ENCODE measurements at places on chromosomes 6 and 20.

DNA sequence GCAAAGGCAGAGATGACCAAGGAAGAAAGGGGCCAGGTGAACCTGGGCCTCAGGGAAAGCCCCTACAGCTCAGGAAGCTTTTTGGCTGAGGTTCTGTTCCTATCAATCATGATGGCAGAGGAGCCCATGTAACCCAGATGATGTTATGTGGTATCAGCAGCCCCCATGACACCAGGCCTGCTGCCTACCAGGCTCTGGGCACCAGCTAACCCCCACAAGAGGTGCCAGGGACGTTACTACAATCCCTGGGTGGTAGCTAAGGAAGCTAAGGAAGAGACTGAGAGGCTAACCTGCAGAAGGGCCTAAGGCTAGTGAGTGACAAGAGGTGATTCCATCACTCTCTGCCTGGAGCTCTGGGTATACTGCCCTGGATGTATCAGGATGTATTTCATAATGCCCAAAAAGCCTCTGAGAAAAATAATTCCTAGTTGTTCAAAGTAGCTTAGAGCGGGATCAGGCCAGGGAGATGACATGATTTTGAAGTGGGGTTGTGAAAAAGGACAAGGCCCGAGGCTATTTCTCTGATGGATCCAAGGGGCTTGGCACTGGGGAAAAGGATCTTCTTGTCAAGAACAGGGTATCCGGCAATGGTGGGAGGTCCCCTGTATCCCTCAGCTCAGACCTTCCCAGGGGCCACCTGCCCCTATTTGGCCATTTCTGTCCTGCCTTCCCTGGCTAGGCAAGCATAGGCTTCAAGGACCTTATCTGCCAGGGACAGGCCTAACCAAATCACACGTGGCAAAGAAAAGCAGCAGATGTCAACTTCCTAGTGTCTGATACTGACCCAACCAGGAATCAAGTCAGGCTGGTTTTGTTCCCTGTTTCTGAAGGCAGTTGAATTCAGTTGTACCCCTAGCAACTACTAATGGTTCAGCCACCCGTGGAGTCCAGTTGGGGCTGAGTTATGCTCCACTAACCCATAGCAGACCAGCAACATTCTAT, 41.3 kb downstream of the PANK2 start:
- no peak for DNase-seq

- no peak for DNase-seq
These were observed 422.5 kb upstream of the RGS17 start for GRCh38 chr6:153553627-153554026.

DNA sequence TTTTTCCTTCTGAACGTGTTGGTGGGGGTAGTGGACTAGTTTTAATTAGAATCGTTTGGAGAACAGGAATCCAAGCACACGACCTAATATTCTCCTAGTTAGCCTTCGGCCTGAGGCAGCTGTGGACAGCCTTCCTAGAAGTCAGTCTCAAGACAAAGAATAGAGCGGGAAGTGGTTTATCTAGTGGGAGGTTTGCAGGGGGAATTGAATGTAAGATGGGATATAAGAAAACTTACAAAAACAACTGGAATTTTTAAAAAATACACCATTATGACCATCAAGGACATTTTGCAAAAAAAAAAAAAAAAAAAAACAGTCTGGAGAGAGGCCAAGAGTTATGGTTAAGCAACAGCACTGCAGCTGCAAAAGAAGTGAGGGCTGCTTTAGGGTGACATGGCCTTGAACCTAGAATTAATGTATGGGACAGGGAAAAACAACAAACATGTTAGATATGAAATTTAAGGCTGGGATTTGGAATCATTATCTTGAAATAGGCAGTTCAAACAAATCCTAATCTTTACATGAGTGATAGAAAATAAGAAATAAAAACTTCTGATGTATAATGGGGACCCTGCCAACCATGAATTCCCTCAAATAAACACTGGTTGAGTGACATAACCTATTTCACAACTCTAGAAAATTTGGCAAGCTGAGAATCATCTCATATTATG, 40.2 kb downstream of the PLAGL1 start:
- no peak for DNase-seq

DNA sequence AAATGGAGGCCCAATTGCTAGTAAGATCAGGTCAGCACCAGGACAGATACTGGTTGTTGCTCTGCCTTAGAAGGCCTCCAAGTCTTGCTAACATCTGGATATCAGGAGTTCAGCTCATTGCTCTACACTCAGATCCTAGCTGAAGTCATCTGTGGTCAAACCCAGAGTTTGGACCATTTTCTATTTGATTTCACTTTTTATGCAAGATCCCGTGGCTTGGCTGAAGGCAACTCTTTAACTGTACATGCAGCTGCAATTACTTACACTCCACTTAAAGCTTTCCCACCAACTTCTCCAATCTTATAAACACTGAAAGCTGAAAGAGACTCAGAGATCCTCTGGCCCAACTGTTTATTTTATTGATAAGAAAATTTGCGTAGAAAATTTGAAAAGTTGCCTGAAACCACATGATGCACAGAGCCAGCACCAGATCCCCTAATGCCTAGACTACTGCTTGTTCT, 2.7 kb downstream of the SLC17A2 start:
- no peak for DNase-seq

GRCh38 chr6:122804962-122805485, 16.0 kb downstream of the SMPDL3A start:
- DNase-seq = no peak

- DNase-seq = no peak
These were observed 515.2 kb upstream of the JAG1 start for GRCh38 chr20:11188843-11189603.

DNA sequence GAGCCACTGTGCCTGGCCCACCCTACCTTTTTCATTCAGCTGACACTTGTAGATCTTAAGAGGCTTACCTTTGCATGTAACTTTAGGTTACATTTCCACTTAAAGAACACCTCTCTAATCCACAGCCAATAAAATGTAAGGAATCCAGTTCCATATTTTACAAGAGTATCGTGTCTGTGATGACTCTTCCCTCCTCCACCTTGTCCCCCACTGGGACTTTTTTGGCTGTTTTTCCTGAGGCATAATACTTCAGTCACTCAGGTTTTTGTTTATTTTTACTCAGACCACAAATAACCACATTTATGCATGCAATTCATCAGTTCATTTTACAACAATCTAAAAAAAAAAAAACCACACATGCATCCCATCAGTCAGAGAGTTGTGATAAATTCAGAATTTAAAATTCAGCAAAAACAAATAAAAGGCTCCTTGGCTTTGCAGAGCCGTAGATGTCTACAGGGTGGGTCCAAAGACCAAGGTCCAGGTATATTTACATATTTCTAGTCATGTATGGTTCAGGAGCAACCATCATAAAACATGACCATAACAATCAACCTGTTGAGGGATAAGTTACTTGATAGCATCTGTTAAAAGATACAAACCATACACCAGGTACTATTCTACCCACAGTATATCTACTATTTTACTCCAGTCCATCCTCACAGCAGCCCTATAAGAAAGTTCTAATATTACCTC, 9.9 kb downstream of the ATXN1 start:
- no peak for DNase-seq

- no peak for DNase-seq
These were observed 168.9 kb upstream of the CENPW start for GRCh38 chr6:126170978-126171382.

DNA sequence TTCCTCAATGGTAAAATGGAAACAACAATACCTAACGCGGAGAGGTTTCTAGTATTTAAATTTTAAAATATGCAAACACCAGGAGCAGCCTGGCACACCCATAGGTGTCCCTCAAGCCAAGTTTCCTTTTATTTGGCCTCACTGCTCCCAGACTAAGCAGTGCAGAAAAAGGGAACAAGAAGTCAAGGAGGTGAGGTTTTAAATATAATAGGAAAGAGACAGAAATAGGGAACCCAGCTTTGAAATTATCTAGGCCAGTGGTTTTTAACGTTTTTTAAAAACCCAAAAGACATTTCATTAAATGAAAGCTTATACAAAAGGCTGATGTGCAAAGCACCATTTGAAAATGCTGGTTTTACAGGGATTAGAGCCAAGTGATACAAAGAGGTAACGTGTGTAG, 109.6 kb downstream of the SLC22A3 start:
- DNase-seq = no peak

- DNase-seq = no peak
These were observed 10.9 kb upstream of the ARG1 start for GRCh38 chr6:131561925-131562707.
